ENCODE measurements at places on chromosomes 5 and 9. TPM values are rescaled to one million over a fixed set of nuclear protein-coding genes. Genes with fewer than 3 reads are reported as not detected.

DNA sequence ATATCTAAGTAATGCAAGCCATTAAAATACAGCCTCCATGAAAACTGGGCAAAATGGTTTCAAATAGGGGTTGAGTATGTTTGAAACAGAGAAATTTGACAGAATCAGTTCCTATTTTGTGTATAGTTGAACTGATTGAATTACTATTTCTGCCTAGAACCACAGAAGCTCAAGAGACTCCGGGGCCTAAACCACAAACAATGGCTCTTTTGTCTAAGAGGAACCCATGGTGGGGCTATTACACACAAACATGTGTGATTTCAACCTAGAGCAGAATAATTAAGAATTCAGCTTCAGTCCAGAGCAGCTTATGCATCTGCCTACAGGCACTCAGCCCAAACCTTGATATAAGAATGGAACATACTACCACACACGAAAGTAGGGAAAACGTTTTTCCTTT, 171.2 kb upstream of the MPDZ start:
- DNase-seq = no peak

GRCh38 chr5:139488260-139488659, 5.7 kb upstream of the STING1 start:
- DNase-seq = no peak

The GTF2H2 gene
- total RNA-seq = 20.0 TPM

The RANBP17 gene
- not detected for total RNA-seq

The INSL6 gene
- total RNA-seq = not detected

- DNase-seq = no peak
These were observed 1.2 kb downstream of the DDX41 start for GRCh38 chr5:177515580-177515979.
